ENCODE measurements at places on chromosomes 7 and 10. TPM values are rescaled to one million over a fixed set of nuclear protein-coding genes. Genes with fewer than 3 reads are reported as not detected.

SORBS1 gene
- 1,659 TPM for total RNA-seq

DRGX gene
- total RNA-seq: not detected

DNA sequence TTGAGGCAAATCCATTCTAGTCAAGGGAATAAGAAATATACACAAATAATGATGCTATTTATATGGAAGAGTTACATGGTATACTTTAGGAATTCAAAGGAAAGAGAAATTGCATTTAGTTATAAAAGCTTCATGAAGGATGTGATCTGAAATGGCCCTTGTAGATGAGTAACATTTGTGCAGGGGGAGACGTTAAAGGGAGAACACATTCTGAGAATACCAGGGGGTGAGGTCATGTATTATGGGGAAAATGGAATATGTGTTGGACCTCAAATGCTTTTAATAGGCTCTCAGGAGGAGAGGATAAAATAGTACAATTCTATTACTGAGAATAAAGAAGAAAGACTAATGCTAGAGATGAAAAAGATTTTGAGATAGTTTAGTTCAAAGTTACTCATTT lies 122.5 kb upstream of the NOBOX start:
- no peak for DNase-seq
- peaks cover 13% of the 10 kb centered on the region for H3K4me1 ChIP-seq

DNA sequence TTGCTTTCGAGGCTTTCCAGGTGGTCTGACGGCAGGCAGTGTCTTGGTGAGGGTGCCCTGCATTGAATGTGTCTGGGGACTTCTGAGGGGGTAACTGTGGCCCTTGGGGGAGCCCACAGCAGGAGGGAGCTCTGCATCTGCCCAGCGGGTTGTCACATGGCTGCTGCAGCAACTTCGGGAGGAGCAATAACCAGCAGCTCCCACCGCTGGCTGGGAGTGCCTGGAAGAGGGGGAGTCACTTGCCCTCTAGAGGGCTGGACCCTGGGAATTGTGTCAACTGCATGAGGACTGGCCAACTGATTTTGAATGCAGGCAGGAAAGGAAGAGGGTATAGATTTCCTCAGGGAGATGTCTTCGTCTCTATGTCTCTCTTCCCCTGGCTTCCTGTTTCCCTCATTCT lies 26.4 kb downstream of the C10orf120 start:
- no peaks in the 10 kb centered on the region for H3K4me1 ChIP-seq
- no peaks in the 10 kb centered on the region for H3K36me3 ChIP-seq
- no peak overlapping the region for H3K27ac ChIP-seq
- H3K4me3 ChIP-seq: no peak overlapping the region

GRCh38 chr7:47933215-47933614 lies 15.1 kb downstream of the PKD1L1 start:
- H3K4me3 ChIP-seq: no peak overlapping the region
- DNase-seq: no peak
- peaks cover 6% of the 10 kb centered on the region for H3K4me1 ChIP-seq
- H3K27ac ChIP-seq: no peak overlapping the region
